ENCODE measurements at places on chromosomes 12 and 14.
A peak's percentile ranks its signal among the peaks of the same experiment; 100 is the strongest.

DNA sequence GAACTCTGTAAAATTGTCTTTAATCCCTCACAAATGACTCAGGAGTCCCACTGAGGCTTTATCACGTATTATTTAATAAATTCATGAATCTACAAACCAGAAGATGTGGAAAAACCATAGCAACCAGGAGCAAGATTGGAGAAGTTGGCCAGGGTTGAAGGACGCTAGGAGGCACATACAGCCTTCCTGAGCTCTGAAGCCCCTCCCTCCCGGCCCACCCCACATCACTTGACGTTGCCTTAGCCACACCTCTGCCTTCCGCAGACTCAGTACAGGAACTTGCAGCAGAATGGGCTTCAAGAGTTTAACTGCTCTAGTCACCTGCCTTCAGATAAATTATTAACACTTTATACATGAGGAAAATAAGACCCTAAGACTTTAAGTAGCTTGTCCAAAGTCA, 33.9 kb downstream of the SLC35F4 start:
- peak; percentile 35 for DNase-seq

DNA sequence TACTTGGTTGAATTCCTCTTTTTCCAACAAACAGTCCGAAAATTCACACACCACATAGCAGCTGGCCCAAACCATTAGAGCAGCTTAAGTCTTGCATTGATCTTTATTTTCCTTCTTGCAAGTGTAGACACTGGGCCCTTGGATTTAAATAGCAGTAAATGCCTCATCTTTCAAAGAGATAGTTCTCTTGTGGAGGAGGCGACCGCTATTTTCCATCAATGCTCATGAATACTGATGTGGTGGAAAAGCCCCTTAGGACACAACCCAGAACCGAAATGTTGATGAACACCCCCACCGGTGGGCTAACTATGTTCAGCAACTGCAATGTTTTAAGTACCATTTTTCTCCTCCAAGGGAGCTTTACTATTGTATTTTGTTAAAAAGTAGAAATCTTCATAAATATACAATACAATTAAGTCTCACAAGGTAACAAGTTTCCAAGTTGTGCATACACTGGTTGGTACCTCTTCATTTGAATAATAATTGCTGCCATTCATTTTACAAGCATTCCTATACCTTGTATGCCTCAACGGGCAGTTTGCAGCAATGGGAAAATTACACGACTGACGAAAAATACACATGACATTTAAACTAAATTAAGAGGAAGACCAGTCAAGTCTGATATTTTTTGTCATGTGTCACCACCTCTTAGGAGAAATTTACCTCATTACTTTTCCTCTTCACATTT, 18.0 kb downstream of the NIN start:
- DNase-seq: no peak

DNA sequence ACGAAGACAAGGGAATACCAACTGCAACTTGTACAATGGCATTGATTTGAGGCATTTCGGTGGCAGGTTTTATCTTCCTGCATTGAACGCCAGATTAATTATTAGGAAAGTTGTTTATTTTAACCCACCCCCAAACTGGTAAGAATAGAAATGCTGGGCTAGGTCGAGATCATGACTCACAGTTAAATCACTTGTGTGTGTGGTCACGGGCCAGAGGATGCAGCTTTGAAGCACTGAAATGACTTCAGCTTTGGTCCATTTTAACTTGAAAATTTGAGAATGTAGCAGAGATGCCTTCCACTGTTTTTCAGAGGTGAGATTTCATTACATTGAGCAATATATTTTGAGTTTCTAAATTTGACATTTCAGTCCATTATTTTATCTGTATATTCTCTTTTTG, 23.6 kb upstream of the KCNH3 start:
- peak; percentile 83 for DNase-seq

GRCh38 chr12:52085682-52086180, 6.2 kb downstream of the SMIM41 start:
- no peak for DNase-seq

- peak; percentile 57 for DNase-seq
Measured at GRCh38 chr14:105258846-105259245, 10.5 kb downstream of the BTBD6 start.

DNA sequence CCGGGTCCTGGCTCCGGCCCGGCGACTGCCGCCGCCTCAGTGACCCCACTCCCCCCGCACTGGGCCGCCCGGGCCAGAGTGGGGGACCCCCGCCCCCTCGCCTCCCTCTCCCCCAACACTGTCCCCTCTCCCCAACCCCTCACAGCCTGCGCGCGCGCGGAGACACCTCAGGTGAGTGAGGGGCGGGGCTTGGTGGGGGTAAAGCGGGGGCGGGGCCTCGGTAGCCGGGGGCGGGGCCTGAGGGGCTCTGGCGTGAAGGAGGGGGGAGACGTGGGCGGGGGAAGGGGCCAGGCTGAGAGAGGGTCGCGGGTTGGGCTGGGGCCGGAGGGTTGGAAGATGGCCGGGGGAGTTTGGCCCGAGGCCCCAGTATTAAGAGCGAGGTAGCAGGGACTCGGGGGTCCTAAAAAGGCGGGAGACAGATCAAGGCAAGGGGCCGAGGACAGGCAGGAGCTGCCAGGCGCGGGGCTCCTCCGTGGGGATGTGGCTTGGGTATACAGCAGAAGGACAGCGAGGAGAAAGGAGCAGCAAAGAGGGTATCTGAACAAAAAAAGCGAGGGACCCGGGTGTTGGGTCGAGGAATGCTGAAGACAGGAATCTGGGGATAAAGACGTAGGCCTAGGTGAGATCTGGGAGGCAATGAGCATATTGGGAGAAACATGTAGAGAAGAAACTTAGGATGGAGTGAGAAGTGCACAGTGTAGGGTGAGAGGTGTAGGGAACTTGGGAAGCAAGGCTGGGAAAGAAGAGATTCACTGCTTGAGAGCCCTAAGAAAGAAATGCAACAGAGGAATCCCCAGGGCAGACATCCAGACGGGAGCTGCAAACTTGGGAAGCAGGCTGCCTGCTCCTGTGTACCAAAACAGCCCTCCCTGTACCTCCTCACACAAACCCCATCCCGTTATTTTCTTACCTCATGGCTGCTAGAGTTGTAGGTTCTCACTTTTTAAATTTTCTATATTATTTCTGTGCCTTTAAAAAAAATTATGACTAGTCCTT, 10.8 kb downstream of the SUOX start:
- no peak for DNase-seq

DNA sequence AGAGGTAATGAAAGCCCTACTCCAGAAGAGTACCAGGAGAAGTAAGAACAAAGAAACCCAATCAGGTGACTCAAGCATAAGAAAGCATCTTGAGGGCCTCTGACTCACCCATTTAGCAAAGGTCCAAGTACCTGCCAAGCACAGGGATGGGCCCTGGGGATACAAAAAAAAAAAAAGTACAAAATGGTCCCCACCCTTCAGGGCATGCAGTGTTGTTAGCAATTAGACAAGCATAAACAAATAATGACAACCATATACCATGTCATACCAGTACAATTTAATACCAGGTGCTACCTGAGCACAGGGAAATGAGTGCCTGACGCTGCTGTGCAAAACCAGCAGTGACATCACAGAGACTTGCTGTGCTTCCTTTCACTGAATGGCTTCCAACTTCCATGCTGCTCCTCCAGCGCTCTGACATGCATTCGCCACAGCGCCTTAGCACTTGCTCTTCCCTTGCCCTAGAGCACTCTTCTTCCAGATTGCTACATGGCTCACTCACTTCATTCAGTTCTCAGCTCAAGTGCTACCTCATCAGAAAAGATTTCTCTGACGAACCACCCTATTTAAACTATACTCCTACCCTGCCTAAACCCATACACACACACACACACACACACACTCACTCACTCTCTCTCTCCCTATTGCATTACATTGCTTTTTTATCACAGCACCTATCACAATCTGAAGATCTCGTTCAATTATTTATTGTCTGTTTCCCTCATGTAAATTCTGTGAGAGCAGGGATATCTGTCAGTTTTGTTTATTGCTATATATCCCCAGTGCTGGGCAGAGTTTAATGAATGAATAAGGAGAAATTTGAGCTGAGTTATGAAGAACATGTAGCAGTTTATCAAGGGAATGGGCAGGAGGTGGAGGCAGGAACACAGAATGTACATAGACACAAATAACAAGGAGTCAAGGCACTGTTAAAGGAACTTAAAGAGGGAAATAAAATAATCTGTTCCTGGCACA, 12.9 kb upstream of the EPS8 start:
- DNase-seq: peak; percentile 96

- no peak for DNase-seq
Measured at GRCh38 chr12:69886109-69886508, 61.1 kb downstream of the MYRFL start.

GRCh38 chr12:49108958-49109404, 1.7 kb downstream of the LMBR1L start:
- DNase-seq: no peak

DNA sequence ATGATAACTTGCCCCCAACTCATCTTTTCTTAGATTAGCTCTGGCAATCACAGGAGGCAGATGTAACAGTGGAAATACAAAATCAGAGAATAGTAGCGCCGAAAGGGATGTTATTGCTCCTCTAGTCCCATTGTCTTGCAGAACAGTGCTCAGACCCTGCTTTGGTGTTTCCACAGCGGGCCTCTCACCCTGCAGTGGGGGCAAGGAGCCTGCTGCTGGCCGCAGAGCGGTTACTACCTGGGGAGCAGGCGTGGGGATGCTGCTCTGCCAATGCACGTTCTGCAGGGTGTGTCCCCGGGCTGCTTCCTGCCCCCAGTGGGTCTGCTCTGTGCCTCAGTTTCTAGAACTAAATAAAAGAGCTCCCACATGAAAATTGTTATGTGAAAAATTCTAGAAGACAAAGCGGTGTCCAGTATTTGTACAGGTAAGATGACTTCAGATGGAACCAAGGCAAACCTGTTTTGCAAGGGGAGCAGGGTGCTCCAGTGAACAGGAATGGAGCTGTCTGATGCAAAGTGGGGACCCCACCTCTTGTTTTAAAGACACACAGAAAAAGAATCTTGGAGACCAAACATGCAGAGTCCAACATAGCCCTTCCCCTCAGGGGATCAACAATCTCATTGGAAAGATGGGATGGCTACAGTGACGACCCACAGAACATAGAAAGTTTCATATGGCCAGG, 35.5 kb downstream of the LRRC74A start:
- DNase-seq: no peak

- DNase-seq: peak; percentile 33
Measured at GRCh38 chr12:49667325-49668090, 39.7 kb downstream of the FMNL3 start.

DNA sequence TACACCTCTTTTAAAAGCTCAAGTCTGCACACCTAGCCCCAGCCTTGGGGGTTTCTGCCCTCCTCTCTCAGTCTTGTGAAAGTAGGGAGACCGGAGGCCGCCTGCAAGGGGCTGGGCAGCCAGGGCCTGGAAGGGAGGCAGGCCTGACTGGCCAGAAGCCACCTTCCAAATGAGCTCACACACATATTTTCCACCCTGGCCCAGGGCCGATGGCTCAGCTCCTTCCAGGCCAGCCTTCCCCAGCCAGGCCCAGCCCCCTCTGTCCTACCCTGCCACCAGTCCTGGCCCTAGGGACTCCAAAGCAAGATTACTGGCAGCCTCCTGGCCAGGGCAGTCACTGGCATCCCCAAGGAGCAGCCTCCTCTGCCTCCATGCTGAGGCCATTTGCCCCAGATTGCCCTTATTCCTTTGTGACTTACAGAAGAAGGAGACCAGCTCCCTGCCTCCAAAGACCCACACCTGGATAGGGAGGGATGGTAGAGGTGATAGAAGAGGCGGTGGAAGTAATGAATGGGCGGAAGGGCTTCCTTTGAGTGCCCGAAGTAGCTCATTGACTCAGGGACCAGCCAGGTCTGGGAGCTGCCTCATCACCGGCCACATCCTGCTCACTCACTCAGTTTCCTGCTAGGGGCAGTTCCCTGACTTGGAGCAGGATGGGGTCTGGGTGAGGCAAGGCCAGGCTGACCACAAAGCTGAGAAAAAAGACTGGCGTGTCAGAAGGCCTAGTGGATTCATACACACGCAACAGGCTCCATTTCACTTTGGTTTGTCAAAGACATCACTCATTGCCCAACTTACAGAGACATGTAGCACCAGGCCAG, 14.8 kb downstream of the MMP14 start:
- DNase-seq: peak; percentile 93

GRCh38 chr14:59439256-59439965, 25.8 kb downstream of the GPR135 start:
- DNase-seq: peak; percentile 33

DNA sequence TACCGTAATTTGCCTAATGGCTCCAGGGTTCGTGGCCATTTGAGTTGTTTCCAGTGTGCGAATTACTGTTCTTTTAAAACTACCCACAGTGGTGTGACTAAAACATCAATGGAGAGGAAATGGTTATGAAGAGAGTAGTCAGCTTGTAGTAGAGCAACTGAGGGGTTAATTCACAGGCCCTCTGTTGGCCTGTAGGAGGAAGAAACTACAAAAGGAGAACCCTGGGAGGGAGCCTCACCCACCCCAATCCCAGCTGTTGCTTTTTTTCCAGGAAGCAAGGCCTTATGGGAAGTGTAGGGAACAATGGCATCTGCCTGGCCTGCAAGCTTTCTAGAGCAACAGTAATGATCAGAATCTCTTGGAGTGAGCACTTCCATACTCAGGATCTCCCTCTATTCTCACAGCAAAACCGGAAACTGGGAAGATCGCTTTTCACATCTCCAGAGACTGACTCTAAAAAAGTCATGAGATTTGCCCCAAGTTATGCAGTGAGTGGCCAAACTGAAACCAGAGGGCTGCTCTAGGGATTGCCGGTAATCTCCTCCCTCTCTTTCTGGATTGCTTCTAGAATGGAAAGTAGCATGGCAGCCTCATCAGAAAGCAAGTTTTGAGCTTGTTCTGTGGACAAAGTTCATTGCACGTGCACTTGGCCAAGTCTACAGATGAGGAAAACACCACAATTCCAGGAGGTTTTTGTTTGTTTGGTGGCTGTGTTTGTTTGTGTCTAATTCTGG, 125.3 kb upstream of the PWP1 start:
- no peak for DNase-seq

GRCh38 chr12:92299744-92300143, 154.1 kb upstream of the BTG1 start:
- DNase-seq: no peak

GRCh38 chr12:91441993-91442952, 259.7 kb upstream of the DCN start:
- DNase-seq: no peak

GRCh38 chr12:76366163-76366562, 17.9 kb upstream of the BBS10 start:
- no peak for DNase-seq

- no peak for DNase-seq
Measured at GRCh38 chr14:58659846-58660245, 22.1 kb downstream of the DACT1 start.
